ENCODE measurements at places on chromosomes 13 and 19. TPM values are rescaled to one million over a fixed set of nuclear protein-coding genes. Genes with fewer than 3 reads are reported as not detected.

GRCh38 chr13:102227741-102228140 lies 174.1 kb downstream of the FGF14 start:
- H3K27ac ChIP-seq: no peak overlapping the region
- no peak overlapping the region for H3K4me3 ChIP-seq
- H3K36me3 ChIP-seq: no peaks in the 10 kb centered on the region
- H3K27me3 ChIP-seq: no peaks in the 10 kb centered on the region
- DNase-seq: no peak

- H3K4me1 ChIP-seq: peaks cover 4% of the 10 kb centered on the region
- H3K4me3 ChIP-seq: no peak overlapping the region
- peak; percentile 90 for DNase-seq
- no peaks in the 10 kb centered on the region for H3K36me3 ChIP-seq
- H3K27me3 ChIP-seq: peaks cover 100% of the 10 kb centered on the region
Observed at GRCh38 chr19:41997121-41997850, 3.3 kb upstream of the ATP1A3 start.

Gene SIGLEC10
- total RNA-seq: not detected

Gene POSTN
- total RNA-seq: not detected

Gene METTL21C
- not detected for total RNA-seq

DNA sequence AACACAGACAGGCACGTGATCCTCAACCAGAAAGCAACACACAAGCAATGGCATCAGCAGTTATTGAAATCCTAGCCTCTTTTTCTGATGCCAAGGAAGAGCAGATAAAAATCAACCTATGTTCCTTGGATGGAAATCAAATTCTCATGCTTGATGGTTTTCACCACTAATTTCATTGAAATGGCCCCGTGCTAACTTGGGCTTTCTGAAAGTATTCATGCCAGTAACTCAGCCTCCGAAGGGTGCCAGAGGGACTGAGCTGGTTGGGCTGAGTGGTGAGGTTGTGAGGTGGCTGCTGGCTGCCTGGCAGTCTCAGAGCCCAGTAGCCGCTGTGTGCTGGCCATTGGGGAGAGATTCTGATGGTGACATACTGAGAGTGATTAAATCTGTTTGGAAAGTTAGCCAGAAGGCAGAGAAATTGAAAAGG lies 309.3 kb downstream of the DCT start:
- H3K4me1 ChIP-seq: peaks cover 17% of the 10 kb centered on the region
- H3K36me3 ChIP-seq: no peaks in the 10 kb centered on the region
- H3K4me3 ChIP-seq: no peak overlapping the region
- H3K27me3 ChIP-seq: no peaks in the 10 kb centered on the region

- H3K27me3 ChIP-seq: no peaks in the 10 kb centered on the region
- H3K4me3 ChIP-seq: no peak overlapping the region
- H3K36me3 ChIP-seq: no peaks in the 10 kb centered on the region
Observed at GRCh38 chr13:53042877-53043276, 14.3 kb downstream of the OLFM4 start.

Gene PSG11
- total RNA-seq: not detected

- H3K36me3 ChIP-seq: peaks cover under 1% of the 10 kb centered on the region
- H3K27me3 ChIP-seq: no peaks in the 10 kb centered on the region
- peaks cover 59% of the 10 kb centered on the region for H3K4me1 ChIP-seq
- peak; percentile 68 for DNase-seq
Observed at GRCh38 chr13:110136660-110137585, 170.0 kb downstream of the COL4A1 start.

DNA sequence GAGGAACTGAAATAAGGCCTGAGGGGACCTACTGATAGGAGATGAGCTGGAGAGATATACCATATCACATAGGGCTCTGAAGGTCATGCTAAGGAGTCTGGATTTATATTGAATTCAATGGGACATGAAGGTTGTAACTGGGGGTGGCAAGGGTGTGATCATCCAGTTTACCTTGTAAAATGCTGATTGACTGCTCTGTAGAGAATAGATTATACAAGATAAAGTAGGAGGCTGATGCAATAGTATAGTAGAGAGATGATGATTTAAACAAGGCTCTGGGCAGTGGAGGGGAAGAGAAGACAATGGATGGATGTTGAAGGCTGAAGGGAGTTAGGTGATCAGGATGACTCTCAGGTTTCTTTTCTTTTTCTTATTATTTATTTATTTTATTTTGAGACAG lies 18.0 kb upstream of the PAN3 start:
- no peaks in the 10 kb centered on the region for H3K27me3 ChIP-seq
- DNase-seq: no peak
- no peak overlapping the region for H3K4me3 ChIP-seq

Gene ZNF208
- total RNA-seq: not detected

Gene DCT
- 0.09 TPM for total RNA-seq

Gene ZNF844
- 16.5 TPM for total RNA-seq

DNA sequence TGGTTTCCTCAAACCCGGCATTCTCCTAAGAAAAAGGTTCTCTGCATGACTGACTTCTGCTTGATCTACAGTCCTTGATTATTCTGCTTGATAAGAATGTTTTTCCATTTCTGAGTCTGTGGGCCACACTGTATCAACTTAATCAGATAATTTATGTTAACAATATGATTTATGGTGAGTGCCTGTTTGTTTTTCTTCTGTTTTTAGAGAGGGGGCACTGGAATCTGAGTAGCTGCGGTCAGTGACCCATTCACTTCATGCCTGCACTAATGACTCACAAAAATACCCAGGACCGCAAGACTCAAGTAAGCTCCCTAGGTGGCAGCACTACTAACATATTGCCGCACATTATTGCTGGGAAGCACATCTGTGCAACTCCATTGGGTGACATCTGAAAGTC lies 542.3 kb upstream of the ATXN8OS start:
- H3K27ac ChIP-seq: no peak overlapping the region
- no peaks in the 10 kb centered on the region for H3K36me3 ChIP-seq
- H3K4me3 ChIP-seq: no peak overlapping the region
- no peaks in the 10 kb centered on the region for H3K27me3 ChIP-seq
- peaks cover 3% of the 10 kb centered on the region for H3K4me1 ChIP-seq

GRCh38 chr13:86992251-86992650 lies 678.9 kb upstream of the SLITRK5 start:
- no peak for DNase-seq
- H3K27me3 ChIP-seq: no peaks in the 10 kb centered on the region
- H3K4me3 ChIP-seq: no peak overlapping the region
- H3K4me1 ChIP-seq: peaks cover under 1% of the 10 kb centered on the region
- no peak overlapping the region for H3K27ac ChIP-seq
- H3K36me3 ChIP-seq: no peaks in the 10 kb centered on the region

- no peaks in the 10 kb centered on the region for H3K4me1 ChIP-seq
- DNase-seq: no peak
- no peak overlapping the region for H3K4me3 ChIP-seq
- no peaks in the 10 kb centered on the region for H3K27me3 ChIP-seq
- H3K36me3 ChIP-seq: no peaks in the 10 kb centered on the region
Observed at GRCh38 chr13:106594980-106595379, 27.0 kb upstream of the ARGLU1 start.

GRCh38 chr13:51590971-51591627 lies 6.8 kb downstream of the WDFY2 start:
- H3K4me1 ChIP-seq: peaks cover 62% of the 10 kb centered on the region
- H3K36me3 ChIP-seq: no peaks in the 10 kb centered on the region
- H3K27me3 ChIP-seq: no peaks in the 10 kb centered on the region
- no peak for DNase-seq
- H3K4me3 ChIP-seq: no peak overlapping the region

Gene SLITRK5
- total RNA-seq: 1.5 TPM

DNA sequence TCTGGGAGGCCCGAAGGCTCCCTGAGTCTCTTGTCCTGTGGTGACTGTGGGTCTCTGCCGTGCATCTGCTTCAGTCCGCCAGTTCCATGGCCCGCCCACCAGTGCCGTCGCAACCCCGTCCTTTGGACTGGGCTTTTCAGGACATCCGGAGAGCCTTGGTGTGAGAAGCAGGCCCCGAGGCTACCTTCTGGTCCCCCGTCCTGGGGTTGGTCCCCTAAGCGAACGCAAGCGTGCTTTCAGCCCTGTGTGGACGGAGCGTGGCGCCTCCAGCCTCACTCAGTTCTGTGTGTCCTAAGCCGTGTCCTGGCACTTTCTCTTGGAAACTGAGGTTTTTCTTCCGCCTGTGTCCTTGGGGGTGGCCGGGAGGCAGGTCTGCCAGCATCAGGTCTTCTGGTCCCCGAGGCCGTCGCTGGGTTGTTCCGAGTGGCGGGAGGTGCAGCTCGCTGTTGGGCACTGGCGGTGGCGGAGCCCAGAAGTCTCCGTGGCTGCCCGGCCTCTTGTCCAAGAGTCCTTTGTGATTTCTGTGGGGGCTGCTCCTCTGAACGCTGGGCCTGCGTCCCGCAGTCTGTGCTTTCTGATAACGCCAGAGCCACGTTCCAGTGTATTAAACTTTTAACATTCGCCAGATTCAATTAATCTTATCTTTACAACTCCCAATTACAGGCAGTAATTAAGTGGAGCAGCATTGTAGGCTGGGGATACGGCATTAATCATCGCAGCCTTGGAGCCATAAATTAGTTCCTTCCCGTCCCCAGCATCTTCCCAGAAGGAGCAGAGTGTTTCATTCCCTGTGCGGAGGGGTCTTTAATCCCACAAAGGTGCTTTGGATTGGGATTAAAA lies 99.5 kb downstream of the KDM4B start:
- no peaks in the 10 kb centered on the region for H3K27me3 ChIP-seq
- H3K4me3 ChIP-seq: no peak overlapping the region
- H3K4me1 ChIP-seq: peaks cover 11% of the 10 kb centered on the region
- no peaks in the 10 kb centered on the region for H3K36me3 ChIP-seq

Gene ZNF264
- 36.2 TPM for total RNA-seq

Gene CILP2
- total RNA-seq: 1.0 TPM

Gene CYP4F2
- not detected for total RNA-seq

Gene WDR83
- total RNA-seq: 15.9 TPM

- DNase-seq: no peak
- H3K4me1 ChIP-seq: no peaks in the 10 kb centered on the region
- H3K36me3 ChIP-seq: no peaks in the 10 kb centered on the region
- no peak overlapping the region for H3K4me3 ChIP-seq
- no peak overlapping the region for H3K27ac ChIP-seq
Observed at GRCh38 chr19:35098413-35099049, 17.1 kb upstream of the FXYD3 start.

GRCh38 chr19:49807058-49807903 lies 5.8 kb downstream of the FUZ start:
- H3K4me3 ChIP-seq: no peak overlapping the region
- H3K27me3 ChIP-seq: no peaks in the 10 kb centered on the region
- H3K27ac ChIP-seq: no peak overlapping the region
- DNase-seq: no peak
- H3K36me3 ChIP-seq: no peaks in the 10 kb centered on the region

DNA sequence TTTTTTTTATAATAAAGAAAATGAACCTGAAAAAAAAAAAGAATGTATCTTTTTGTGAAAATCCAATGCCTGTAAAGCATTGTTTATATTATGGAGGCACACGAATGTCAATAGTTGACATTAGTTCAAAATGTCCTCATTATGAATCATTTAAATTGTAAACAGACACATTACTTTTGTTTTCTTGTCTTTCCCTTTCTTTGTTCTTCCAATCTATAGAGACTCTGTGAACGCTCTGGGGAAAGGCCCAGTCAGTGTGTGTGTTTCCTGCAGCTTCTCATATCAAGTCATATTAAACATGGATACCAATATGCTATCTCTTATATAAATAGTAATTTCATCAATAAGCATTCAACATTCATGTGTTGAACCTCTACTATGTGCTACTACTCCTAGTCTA lies 193.1 kb downstream of the KCTD12 start:
- no peaks in the 10 kb centered on the region for H3K27me3 ChIP-seq
- H3K27ac ChIP-seq: no peak overlapping the region
- no peak overlapping the region for H3K4me3 ChIP-seq
- no peak for DNase-seq

Gene FCAR
- total RNA-seq: not detected

DNA sequence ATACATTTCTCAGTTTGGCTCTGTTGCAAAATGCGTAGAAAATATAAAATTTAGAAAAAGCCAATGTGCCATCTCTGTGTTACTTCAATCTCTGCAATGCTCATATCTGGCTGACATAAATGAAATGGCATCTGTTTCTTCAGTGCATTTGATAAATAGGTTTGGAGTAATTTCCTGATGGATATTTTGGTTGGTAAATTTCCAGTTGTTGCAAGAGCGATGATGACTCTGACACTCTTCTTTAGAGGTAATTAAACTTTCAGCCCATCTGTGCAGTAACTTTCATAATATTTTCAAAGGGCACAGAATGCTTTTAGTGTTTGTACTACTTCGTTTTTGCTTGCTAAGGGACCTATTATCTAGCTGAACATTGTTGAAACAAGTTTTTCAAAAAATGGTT lies 1286.4 kb downstream of the PCDH9 start:
- DNase-seq: no peak
- H3K27me3 ChIP-seq: no peaks in the 10 kb centered on the region
- H3K36me3 ChIP-seq: no peaks in the 10 kb centered on the region
- H3K4me1 ChIP-seq: no peaks in the 10 kb centered on the region
- H3K4me3 ChIP-seq: no peak overlapping the region

- no peak overlapping the region for H3K4me3 ChIP-seq
- no peak overlapping the region for H3K27ac ChIP-seq
- no peaks in the 10 kb centered on the region for H3K4me1 ChIP-seq
- DNase-seq: no peak
- H3K27me3 ChIP-seq: no peaks in the 10 kb centered on the region
- no peaks in the 10 kb centered on the region for H3K36me3 ChIP-seq
Observed at GRCh38 chr13:110633776-110634175, 18.4 kb downstream of the NAXD start.

Gene UPK1A
- total RNA-seq: not detected

DNA sequence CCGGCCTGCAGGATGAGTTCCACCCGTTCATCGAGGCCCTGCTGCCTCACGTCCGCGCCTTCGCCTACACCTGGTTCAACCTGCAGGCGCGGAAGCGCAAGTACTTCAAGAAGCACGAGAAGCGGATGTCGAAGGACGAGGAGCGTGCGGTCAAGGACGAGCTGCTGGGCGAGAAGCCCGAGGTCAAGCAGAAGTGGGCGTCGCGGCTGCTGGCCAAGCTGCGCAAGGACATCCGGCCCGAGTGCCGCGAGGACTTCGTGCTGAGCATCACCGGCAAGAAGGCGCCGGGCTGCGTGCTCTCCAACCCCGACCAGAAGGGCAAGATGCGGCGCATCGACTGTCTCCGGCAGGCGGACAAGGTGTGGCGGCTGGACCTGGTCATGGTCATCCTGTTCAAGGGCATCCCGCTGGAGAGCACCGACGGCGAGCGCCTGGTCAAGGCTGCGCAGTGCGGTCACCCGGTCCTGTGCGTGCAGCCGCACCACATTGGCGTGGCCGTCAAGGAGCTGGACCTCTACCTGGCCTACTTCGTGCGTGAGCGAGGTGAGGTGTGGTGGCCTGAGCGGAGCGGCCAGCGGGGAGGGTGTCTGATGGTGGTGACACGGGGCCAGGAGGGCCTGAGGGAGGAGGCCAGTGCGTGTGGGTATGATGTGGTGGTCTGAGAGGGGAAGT lies 15.5 kb downstream of the NFIC start:
- no peaks in the 10 kb centered on the region for H3K4me1 ChIP-seq
- H3K27ac ChIP-seq: no peak overlapping the region
- H3K36me3 ChIP-seq: no peaks in the 10 kb centered on the region
- no peaks in the 10 kb centered on the region for H3K27me3 ChIP-seq
